ENCODE measurements at places on chromosomes 16 and 17.

- no peak for DNase-seq
Measured at GRCh38 chr17:63598281-63598680, 2.4 kb upstream of the TACO1 start.

GRCh38 chr16:27315333-27316037 lies 1.7 kb downstream of the IL4R start:
- DNase-seq, result no peak

DNA sequence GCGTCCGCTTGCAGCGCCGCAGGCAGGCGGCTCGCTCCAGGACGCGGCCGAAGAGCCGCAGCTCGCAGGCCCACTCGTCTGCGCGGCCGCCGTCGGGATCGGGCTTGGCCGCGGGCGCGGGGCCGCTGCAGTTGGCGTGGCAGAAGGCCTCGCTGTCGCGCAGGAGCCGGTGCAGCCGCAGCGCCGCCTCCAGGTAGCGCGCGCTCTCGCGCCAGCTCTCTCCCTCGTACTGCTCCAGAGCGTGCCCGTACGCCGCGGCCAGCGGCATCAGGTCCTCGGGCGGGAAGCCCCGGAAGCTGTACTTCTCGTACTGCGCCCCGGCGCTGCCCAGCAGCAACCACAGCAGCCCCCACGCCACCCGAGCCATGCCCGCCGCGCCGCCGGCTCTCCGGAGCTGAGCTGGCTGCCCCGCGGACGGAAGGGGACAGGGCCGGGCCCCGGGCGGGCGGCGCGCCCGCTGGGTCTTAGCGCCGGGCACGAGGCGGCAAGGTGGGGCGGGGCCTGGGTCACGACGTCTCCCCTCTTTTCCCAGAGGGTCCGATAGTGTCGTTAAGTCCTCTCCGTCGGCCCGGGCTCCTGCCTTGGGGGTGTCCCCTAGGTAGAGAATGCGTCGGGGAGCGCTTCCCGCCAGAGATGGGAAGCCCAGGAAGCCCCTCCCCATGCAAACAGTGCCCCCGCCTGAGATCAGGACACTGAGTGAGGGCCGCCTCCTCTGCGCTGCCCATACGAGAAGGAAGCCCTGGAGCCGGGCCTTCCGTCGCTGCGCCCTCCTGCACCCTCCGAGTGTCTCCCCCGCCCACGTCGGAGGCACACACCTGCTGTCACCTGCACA lies at the start of gene P3H4:
P3H4 (minus strand) TSS at position 401 of the 832 bp plus-strand sequence; CDS start at position 367, 34 bp downstream.
- DNase-seq, result no peak

DNA sequence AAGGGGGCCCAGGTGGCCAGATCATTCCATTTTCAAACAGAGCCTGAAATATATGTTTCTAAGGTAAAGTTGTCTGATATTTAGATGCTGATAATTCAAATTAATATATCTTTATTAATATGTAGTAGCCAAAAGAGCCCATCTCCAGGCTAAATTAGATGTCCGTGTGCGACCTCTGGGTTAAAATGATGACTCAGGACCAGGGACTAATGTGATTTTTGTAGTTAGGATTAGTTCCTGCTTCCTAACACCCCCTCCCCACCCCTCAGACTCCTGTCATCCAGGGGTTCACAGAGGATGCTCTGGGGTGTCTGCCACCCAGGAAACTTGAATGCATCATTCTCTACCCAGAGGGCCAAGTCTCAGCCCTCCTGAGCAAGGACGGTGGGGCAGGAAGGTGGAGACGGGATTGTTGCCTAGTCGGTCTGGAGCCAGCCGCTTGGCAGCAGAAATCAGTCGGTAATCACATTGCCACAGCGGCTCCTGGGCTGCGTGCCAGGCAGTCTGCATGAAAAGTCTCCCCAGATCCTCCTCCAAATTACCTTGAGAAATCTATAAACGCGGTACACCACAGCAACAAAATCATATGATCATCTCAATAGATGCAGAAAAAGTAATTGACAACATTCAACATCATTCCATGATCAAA lies 29.8 kb downstream of the CNGB1 start:
- no peak for DNase-seq

- no peak for DNase-seq
Measured at GRCh38 chr16:57751539-57752202, 16.1 kb downstream of the KATNB1 start.

DNA sequence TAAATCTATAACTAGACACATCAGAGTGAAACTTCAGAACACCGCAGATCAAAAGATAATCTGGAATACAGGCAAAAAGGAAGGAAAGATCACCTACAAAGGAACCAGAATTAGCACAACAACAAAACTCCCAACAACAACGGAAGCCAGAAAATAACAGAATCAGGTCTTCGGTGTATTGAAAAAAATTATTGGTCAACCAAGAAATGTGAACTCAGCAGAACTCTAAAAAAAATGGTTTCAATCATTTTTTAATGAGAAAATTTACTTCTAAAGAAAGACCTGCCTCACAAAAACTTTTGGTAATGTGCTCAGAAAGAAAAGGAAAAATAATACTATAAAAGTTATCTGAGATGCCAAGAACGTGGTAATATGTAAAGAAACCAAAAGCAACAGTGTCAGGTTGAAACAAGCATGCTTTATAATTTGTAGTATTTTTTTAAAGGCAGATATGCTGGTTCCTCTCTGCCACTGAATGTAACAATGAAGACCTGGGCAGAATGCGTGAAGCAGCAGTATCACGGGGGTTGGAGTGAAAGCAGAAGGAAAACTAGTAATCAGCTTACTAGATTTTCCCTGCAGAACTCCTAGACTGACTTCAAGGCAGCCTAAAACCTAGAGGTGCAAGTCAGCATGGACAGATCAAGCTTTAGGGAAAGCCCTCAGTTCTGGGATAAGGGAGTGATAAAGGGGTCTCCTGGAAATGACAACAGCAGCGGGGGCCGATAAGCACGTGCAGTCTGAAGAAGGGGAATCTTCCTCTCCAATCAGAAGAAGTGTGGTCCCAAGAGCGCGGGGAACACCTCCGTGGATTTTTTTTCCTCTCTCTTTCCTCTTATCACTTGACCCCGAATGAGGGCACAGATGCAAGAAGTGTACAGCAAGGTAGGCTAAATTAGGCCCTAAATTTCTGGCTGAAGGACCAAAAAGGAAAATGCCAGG lies 80.9 kb upstream of the TEKT1 start:
- DNase-seq, result no peak

GRCh38 chr17:64635647-64636305 lies 26.3 kb downstream of the SMURF2 start:
- DNase-seq, result peak; percentile 35

DNA sequence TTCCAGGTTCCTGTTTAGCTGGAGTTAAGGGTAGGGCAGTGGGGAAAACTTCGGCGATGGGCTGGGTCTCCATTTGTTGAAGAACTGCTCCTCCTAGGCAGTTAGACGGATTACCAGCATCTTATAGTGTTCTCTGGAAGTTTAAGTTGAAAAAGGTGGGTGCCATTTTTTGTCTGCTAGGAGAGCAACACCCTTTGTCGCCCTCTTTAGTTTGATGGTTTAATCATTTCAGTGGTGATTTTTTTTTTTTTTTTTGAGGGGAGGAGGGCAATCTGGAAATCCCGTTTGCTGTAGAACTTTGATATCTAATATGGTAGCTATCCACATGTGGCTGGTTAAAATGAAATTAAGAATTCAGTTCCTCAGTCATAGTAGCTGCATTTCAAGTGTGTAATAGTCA lies 4.1 kb downstream of the UBFD1 start:
- no peak for DNase-seq

DNA sequence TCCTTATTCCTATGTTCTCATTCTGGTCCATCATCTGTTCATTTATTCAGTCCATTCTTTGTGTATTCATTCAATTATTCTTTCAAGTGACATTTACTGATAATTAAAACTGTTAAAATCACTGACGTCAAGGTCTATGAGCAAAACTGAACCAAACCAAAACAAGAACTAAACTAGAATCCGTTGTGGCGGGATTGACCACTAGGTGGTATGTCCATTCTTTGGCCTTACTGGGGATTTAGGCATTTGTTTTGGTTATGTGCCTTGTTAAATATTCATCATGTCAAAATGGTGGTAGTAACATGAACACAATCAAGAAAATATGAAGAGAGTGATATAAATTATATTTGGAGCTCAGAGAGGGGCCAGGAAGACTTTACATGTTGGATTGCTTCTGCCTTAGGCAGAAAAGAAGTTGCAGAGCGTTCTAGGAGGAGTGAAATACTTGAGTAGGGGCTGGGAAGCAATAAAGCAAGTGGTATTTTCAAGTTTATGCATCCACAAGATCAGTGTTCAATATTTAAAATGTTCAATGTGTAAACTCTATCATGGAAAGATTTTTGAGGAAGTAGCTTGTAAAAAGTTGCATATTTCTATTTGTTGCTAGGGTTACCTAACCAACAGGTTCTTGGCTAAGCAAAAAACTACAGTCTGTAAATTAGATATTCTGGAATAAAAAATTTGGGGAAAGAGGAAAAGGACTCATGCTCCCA lies 129.0 kb downstream of the CDH13 start:
- no peak for DNase-seq

DNA sequence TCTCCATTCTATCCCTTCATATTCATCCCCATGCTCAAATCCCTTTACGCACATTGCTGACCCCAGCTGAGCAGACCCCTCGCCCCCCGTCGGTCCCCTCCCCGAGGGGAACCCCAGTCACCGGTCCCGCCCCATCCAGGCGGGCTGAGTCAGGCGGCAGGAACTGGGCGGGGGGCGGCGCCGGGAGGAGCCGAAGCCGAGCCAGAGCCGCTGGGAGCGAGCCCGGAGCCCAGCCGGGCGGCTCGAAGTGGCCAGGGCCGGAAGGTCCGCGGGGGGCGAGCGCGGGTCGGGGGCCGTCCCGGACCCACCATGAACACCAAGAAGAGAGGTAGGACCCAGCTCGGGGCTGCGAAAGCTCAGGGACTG lies 8.6 kb downstream of the RIPOR1 start:
- no peak for DNase-seq

GRCh38 chr16:48113001-48113400 lies 42.8 kb downstream of the ABCC12 start:
- DNase-seq, result no peak

DNA sequence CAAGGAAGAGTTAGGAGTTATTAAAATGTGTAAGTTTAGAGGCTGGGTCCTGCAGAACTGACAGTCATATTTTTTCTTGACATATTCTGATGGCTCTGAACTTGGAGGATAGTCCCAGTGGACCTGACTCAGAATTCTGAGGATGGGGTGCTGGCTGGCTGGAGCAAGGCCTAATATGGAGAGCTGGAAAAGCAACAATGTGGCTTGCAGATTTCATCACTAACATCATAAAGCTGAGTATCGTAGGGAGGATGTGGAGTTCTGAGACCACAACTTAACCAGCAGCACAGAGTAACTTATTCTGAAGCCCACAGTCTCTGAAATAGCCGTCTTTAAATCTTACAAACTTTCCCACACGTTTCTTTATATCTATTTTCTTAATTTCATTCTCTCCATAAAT lies 2.3 kb downstream of the KRTAP1-5 start:
- no peak for DNase-seq

- no peak for DNase-seq
Measured at GRCh38 chr17:49214676-49215360, 4.3 kb downstream of the ABI3 start.

DNA sequence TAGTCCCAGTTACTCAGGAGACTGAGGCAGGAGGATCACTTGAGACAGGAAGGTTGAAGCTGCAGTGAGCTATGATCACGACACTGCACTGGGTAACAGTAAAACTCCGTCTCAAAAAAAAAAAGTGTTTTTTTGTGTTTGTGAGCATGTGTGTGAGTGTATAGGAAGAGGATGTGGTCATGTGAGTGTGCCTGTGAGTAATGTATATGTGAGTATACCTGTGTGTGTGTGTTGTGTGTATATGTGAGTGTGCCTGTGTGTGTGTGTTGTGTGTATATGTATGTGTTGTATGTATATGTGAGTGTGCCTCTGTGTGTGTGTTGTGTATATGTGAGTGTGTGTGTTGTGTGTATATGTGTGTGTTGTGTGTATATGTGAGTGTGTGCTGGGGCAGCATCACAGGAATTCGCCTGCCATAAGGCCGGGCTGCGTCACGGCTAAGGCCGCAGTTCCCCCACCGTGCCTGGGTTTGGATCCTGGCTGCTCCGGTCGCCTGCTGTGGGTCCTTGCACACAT lies 21.4 kb upstream of the NPTX1 start:
- DNase-seq, result no peak

- DNase-seq, result no peak
Measured at GRCh38 chr16:58654560-58655214, 25.1 kb upstream of the CNOT1 start.

DNA sequence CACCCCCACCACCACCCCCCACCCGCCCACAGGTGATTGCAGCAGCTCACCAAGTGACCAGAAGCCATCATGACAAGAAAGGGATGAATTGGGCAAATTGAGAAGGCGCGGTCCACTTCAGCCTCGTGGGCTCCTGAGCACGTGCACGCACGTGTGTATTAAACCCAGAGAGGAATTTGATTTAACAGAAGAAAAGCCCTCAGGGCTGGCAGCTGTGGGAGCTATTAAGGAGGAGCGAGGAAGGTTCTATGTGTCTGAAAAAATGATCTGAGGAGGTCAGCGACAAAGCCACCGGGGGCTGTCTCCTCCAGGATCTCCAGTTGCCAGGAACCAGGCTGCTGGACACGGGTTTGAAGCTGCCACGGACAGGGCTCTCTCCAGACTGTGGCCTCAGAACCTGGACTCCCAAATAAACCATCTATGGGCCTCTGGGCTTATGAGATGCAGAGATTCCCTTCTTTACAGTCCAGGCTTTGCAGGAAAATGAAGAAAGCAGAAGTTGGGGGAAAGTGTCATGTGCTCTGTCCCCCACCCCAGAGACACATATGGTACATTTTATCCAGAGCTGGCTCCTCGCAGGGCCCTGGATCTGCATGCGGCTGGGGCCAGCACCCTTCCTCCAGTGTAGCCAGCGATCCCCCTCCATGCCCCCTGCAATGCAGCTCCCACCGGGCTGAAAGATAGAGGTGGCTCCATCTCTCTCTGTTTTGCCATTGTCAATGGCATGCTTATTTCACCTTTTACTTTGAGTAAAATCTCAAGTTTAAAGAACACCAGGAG lies 219.7 kb upstream of the RPL38 start:
- no peak for DNase-seq

DNA sequence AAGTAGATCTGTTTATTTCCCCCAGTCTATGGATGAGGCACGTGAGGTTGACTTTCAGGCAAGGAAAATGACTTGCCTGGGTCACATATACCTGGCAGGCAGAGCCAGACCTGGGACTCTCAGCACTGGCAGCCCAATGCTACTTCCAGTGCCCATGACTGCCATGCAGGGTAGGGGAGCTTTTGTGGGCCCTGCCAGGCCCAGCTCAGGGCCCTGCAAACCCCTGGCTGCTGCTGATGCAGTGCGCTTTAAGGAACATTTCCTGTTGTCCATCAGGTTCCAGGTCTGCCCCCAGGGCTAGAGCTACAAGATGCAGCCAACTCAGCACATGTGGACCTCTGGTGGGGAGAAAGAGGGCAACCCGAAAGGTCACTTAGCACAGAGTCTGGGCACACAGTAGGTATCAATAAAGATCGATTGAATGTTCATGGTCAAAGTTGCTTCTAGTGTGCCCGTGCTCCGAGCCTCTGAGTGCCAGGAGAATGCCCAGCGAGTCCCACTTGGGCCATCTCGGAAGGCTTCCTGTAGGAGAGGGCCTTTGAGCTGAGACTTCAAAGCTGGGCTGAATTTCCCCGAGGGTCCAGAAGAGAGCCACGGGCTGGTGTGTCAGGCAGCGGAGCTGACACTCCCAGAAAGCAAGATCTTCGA lies 513 bp upstream of the TBX21 start:
- no peak for DNase-seq

GRCh38 chr17:9767432-9767991 lies 23.9 kb downstream of the DHRS7C start:
- no peak for DNase-seq

GRCh38 chr17:1577182-1577581 lies 14.6 kb upstream of the PITPNA start:
- no peak for DNase-seq

- no peak for DNase-seq
Measured at GRCh38 chr16:79997257-79997656, 396.7 kb upstream of the MAF start.
